ENCODE measurements at places on chromosomes 12 and 14. TPM values are rescaled to one million over a fixed set of nuclear protein-coding genes. Genes with fewer than 3 reads are reported as not detected.

DNA sequence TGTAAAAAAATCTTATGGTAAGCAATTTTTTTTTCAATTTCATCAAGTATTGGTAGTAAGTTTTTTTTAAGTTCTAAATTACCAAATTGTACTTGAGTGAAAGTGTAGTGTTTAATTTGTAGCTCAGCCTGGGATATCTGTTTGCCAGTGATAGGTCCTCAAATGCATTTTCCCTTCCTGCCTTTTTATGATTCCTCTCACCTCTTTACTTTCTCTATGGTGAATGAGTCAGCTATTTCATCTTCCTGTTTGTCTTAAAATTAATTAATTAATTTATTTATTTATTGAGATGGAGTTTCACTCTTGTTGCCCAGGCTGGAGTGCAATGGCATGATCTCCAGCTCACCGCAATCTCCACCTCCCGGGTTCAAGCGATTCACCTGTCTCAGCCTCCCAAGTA, 10.6 kb downstream of the SRP54 start:
- DNase-seq = no peak

- no peak for DNase-seq
Measured at GRCh38 chr12:5204271-5204670, 160.6 kb downstream of the KCNA5 start.

GRCh38 chr14:35406506-35407305, 2.2 kb upstream of the NFKBIA start:
- DNase-seq = peak; percentile 44

CPM gene
- polyA plus RNA-seq = 7.9 TPM

- DNase-seq = no peak
Measured at GRCh38 chr12:62250671-62251608, 9.3 kb upstream of the USP15 start.

CLECL1 gene
- 34.0 TPM for polyA plus RNA-seq

DNA sequence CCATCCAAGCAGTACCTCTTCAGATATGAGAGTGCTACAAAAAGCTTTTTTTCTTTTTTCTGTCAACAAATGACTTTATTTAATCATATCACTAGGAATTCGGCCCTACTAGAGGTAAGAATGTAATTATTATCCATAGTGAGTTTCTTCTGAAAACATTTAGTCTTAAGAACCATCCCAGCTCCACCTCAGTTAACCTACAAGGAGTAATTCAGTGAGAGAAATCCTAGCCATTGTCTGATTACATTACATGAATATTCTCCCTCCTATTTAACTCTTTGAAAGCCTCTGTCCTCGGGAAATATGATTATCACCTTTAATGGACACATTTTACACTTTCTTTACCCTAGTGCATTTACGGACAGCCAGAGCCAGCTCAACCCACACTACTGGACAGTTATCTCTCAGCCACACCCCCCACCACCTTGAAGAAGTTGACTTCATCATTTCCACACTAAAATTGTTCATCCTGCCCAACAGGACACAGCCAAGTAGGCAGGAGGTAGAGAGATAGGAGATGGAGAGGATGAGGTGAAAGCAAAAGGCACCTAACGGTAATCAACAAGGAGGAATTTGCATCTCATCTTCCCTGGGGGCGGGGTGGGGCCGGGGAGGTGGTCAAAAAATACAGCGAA, 1.3 kb downstream of the PPFIA2 start:
- DNase-seq = no peak

CCDC196 gene
- not detected for polyA plus RNA-seq

GARIN6 gene
- not detected for polyA plus RNA-seq

KIF21A gene
- not detected for polyA plus RNA-seq

TPH2 gene
- polyA plus RNA-seq = not detected

DNA sequence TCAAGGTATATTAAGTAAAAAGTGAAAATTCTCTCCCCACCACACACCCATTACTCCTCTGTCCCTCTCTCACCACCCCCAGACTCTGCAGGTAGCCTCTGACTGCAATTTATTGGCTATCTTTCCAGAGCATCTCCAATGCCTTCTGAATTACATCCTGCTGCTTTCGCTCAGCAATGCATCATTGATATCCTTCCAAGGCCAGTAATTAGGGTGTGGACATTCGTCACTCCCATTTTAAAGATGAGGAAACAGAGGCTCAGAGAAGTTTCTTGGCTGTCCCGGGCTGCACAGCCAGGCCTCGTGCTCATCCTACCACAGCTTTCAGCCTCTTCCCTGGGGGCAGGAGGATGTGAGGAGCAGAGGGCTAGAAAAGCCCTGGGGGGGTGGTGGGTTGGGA, 23.6 kb upstream of the PGF start:
- no peak for DNase-seq

TAS2R9 gene
- not detected for polyA plus RNA-seq

DNA sequence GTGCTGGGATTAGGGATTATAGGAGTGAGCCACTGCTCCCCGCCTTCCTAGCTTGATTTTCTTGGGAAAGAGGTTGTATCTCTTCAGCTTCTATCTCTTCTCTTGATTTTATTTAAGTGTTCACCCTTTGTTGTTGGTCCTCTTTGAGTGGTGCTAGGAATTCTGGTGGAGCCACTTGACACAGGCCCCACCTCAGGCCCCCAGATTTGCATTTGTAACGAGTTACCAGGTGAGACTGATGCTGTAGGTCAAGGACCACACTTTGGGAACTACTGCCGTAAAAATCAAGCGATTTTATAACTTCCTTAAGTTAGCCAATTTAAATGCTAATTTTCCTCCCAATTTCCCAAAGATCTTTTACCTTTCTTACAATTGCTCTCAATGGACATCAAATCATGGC, 26.3 kb downstream of the SRGAP1 start:
- no peak for DNase-seq

SMCO3 gene
- not detected for polyA plus RNA-seq

- no peak for DNase-seq
Measured at GRCh38 chr14:104968541-104969401, 9.4 kb downstream of the AHNAK2 start.

CLEC14A gene
- polyA plus RNA-seq = not detected

ZFHX2 gene
- 0.03 TPM for polyA plus RNA-seq

PPFIA2 gene
- not detected for polyA plus RNA-seq

MORN3 gene
- 0.56 TPM for polyA plus RNA-seq
